ENCODE measurements at places on chromosomes 5 and 9.

GRCh38 chr5:89606939-89607534 lies 724.1 kb upstream of the MEF2C start:
- DNase-seq, result no peak

- DNase-seq, result peak; percentile 25
These were observed 11.3 kb downstream of the SLC23A1 start for GRCh38 chr5:139371482-139372435.

DNA sequence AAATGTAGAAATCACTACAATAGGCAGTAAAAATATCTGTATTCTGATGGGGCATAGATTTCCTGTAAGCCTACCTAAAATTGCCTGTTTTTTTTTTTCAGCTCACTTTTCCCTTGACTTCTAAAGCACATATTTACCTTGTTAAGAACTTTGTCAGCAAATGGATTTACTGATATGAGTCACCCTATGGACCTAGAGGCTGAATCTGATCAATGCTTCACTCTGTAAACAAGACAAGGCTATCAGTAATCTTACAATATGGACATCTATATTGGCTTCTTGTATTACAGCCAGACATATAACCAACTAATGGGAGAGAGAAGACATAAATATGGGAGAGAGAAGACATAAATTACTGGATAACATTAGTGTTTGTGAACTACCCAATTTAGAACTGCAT lies 792.7 kb upstream of the CHD1 start:
- DNase-seq, result no peak

DNA sequence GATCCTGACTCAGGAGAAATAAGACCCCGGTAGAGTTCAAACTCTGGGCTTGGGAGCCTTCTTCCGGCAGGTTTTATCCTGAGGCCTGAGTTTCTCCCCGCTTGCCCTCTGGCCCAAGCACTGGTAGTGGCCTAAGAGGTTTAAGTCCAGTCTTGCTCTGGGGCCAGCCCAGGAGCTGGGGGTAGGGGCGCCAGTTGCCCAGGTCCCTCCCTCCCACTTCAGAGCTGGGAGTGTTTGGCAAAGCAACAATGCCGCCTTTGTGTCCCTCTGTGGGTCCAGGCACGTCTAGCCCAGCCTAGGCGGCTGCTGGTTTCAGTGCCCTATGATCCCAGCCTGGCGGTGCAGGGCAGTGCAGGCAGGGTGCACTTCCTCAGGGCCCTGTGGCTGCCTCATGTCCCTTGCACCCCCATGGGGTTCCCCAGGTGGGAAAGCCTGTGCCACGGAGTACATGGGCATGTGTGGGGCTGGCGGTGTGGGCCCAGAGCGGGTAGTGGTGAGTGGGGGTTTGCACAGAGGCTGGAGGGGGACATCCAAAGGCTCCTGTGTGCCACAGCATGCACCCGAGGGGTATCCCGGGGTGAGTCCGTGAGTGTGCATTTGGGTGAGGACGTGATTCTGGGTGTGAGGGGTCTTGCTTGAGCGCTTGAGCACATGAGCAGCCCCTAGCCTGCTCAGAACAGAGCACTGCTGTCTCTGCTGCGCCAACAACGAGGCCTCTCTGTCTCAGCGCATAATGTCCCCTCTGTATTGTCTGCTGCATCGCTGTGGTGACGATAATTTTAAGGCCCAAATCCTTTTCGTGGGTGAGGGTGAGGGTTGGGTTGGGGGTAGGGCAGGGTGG lies 61.7 kb upstream of the PSD2 start:
- no peak for DNase-seq

DNA sequence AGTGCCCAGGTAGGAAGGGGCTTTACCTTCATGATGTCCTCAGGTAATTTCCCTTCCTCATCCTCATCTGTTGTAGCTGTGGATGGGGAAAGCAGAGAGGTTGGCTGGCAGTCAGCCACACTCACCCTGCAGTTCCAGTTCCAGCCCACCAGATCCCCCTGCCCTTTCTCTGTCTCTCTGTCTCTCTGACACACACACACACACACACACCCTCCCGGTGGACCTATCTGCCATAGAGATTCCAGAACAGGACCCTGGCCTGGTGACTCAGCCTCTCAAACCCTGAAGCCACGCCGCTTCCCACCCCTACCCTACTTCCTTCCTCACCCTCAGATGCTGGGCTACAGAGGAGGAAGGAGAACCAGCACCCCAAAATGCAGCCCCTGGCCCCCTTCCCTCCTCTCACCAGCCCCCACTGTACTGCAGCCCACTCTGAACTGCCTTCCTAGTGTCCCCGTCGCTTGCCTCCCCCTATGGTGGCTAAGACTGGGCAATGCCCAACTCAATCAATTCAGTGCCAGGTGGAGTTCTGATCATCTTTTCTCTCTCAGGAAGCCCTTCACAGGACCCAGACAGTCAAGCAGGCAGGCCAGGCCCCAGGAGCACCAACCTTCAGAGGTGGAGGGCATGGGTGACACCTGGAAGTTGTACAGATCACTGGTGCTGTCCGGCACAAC lies 4.8 kb downstream of the IRF1 start:
- DNase-seq, result peak; percentile 24

GRCh38 chr9:133734590-133735414 lies 3.4 kb downstream of the SARDH start:
- no peak for DNase-seq

- DNase-seq, result no peak
These were observed 170.4 kb upstream of the TBCA start for GRCh38 chr5:77946381-77947040.

DNA sequence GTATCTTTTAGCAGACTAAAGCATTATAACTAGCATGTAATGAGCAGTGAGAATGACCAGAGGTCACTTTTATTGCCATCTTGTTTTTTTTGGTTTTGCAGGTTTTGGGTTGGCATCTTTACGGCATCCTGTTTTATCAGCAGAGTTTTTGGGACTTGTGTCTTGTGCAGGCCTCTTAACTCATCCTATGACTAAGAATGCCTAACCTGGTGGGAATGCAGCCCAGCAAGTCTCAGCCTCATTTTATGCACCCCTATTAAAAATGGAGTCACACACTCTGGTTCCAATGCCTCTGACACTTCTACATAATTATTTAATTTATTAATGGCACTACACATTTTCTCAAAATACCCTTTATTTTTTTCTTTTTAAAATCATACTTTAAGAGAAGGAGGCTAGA lies 726.5 kb upstream of the RIOK2 start:
- DNase-seq, result no peak

Data from stimulated activated CD8-positive, alpha-beta memory T cell treated with anti-CD3 and anti-CD28 coated beads, Interleukin-4, amount 100 ng/mL, for 48 hours (primary cell).